ENCODE measurements at places on chromosomes 2 and 18. TPM values are rescaled to one million over a fixed set of nuclear protein-coding genes. Genes with fewer than 3 reads are reported as not detected.
A peak's percentile ranks its signal among the peaks of the same experiment; 100 is the strongest.

Gene MGAT4A
- 12.3 TPM for total RNA-seq

Gene CFAP65
- not detected for total RNA-seq

- peaks cover 13% of the 10 kb centered on the region for H3K4me1 ChIP-seq
- H3K4me3 ChIP-seq: no peak overlapping the region
- no peak overlapping the region for H3K27ac ChIP-seq
- DNase-seq: no peak
- no peaks in the 10 kb centered on the region for H3K36me3 ChIP-seq
Observed at GRCh38 chr18:77043541-77044280, 88.9 kb downstream of the MBP start.

GRCh38 chr2:106010818-106011355 lies 183.2 kb downstream of the UXS1 start:
- no peak overlapping the region for H3K27ac ChIP-seq
- H3K27me3 ChIP-seq: no peaks in the 10 kb centered on the region
- H3K36me3 ChIP-seq: no peaks in the 10 kb centered on the region
- H3K4me1 ChIP-seq: no peaks in the 10 kb centered on the region
- no peak for DNase-seq

GRCh38 chr2:6927753-6928152 lies 10.5 kb downstream of the RNF144A start:
- H3K4me3 ChIP-seq: no peak overlapping the region
- H3K4me1 ChIP-seq: peaks cover 66% of the 10 kb centered on the region
- no peaks in the 10 kb centered on the region for H3K36me3 ChIP-seq
- H3K27ac ChIP-seq: peak overlapping the region; percentile 75
- DNase-seq: no peak

- peaks cover 19% of the 10 kb centered on the region for H3K4me1 ChIP-seq
- H3K27me3 ChIP-seq: peaks cover 3% of the 10 kb centered on the region
- no peaks in the 10 kb centered on the region for H3K36me3 ChIP-seq
- no peak overlapping the region for H3K4me3 ChIP-seq
Observed at GRCh38 chr2:234977228-234977679, 25.4 kb downstream of the SH3BP4 start.

DNA sequence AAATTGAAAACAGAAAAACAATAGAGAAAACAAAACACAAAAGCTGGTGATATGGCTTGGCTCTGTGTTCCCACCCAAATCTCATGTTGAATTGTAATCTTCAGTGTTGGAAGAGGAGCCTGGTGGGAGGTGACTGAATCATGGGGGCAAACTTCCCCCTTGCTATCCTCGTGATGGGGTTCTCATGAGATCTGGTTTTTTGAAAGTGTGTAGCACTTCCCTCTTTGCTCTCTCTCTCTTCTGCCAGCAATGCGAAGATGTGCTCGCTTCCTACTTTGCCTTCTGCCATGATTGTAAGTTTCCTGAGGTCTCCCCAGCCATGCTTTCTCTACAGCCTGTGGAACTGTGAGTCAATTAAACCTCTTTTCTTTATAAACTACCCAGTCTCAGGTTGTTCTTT lies 112.3 kb upstream of the UXS1 start:
- H3K27ac ChIP-seq: no peak overlapping the region
- no peaks in the 10 kb centered on the region for H3K27me3 ChIP-seq
- no peaks in the 10 kb centered on the region for H3K36me3 ChIP-seq

Gene TEX44
- not detected for total RNA-seq

DNA sequence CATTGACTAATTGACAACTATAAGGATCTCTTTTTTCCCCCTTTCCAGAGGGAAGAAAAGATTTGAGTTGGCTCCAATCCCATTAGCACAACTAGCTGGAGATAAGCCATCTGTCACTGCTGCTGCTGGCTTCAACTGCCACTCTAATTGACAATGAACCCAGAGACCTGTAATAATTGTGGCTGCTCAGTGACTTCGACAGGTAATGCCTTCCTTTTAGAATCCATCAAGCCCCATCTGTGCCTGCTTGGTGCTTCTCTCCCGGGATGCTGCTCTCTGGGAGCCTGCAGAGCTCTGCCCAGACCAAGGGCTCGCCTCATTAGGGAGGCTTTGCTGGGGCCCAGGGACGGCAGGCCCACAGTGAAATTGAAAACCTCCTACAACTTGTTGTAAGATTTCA lies 376.7 kb upstream of the SOX11 start:
- no peak overlapping the region for H3K27ac ChIP-seq
- H3K36me3 ChIP-seq: no peaks in the 10 kb centered on the region
- no peaks in the 10 kb centered on the region for H3K27me3 ChIP-seq
- no peaks in the 10 kb centered on the region for H3K4me1 ChIP-seq

DNA sequence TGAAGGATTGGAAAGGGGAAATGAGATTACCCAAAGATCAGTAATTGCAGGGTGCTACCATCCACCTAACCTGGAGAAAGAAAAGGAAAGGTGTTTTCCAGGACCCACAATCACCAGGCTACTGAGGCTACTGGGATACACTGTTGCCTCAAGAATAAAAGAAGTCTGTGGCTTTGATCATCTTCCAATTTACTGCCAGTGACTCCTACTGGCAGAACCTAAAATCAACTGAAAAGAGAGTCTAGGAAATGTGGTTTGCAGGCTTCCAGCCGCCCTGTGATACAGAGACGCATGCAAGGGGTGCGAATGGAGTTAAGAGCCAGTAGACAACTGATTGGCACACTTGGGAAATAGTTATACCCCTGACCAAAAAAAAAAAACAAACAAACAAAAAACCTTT lies 16.6 kb upstream of the TTL start:
- DNase-seq: no peak
- H3K27ac ChIP-seq: no peak overlapping the region
- H3K36me3 ChIP-seq: no peaks in the 10 kb centered on the region
- H3K27me3 ChIP-seq: peaks cover 2% of the 10 kb centered on the region

Gene MARCHF4
- total RNA-seq: not detected

- H3K27ac ChIP-seq: no peak overlapping the region
- no peak for DNase-seq
- H3K36me3 ChIP-seq: no peaks in the 10 kb centered on the region
- H3K4me3 ChIP-seq: no peak overlapping the region
Observed at GRCh38 chr2:99354070-99354469, 16.9 kb downstream of the EIF5B start.

- H3K27me3 ChIP-seq: no peaks in the 10 kb centered on the region
- no peak overlapping the region for H3K27ac ChIP-seq
- no peak for DNase-seq
- H3K36me3 ChIP-seq: no peaks in the 10 kb centered on the region
- no peaks in the 10 kb centered on the region for H3K4me1 ChIP-seq
Observed at GRCh38 chr2:22279541-22279940, 1105.4 kb upstream of the KLHL29 start.

Gene CNGA3
- not detected for total RNA-seq

- peaks cover 5% of the 10 kb centered on the region for H3K36me3 ChIP-seq
- H3K4me1 ChIP-seq: no peaks in the 10 kb centered on the region
- no peak for DNase-seq
- H3K27ac ChIP-seq: no peak overlapping the region
Observed at GRCh38 chr2:68569604-68570003, 73.8 kb upstream of the PROKR1 start.

DNA sequence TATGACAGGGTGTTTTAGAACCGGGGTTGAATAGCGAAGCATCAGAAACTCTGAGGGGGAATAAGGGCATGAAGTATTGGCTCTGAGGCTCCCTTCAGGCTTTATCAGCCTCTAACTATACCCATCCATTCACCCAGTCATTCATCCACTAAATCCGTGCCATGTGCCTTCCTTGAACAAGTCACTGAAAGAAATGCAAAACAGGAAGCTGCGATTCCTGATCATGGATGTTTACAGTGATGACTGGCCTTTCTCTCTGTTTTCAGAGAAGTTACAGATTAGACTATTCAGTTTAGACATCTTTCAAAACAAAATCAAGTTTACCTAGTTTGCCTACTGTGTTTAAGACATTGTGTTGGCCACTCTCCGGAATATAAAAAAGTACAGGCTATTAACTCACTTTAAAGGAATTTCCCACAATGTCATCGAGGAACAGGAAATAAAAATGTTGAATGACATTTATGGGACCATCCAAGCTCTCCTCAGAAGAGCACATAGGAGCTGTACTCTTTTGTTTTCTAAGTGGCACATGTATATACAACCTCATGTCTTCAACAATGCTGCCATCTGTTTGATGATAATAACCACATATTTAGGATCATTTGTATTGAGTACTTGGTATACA lies 43.8 kb upstream of the SLC14A1 start:
- no peaks in the 10 kb centered on the region for H3K36me3 ChIP-seq
- H3K27ac ChIP-seq: no peak overlapping the region
- H3K4me1 ChIP-seq: no peaks in the 10 kb centered on the region

Data from psoas muscle (tissue), 8 donors.